ENCODE measurements at places on chromosomes 12 and 14.

DNA sequence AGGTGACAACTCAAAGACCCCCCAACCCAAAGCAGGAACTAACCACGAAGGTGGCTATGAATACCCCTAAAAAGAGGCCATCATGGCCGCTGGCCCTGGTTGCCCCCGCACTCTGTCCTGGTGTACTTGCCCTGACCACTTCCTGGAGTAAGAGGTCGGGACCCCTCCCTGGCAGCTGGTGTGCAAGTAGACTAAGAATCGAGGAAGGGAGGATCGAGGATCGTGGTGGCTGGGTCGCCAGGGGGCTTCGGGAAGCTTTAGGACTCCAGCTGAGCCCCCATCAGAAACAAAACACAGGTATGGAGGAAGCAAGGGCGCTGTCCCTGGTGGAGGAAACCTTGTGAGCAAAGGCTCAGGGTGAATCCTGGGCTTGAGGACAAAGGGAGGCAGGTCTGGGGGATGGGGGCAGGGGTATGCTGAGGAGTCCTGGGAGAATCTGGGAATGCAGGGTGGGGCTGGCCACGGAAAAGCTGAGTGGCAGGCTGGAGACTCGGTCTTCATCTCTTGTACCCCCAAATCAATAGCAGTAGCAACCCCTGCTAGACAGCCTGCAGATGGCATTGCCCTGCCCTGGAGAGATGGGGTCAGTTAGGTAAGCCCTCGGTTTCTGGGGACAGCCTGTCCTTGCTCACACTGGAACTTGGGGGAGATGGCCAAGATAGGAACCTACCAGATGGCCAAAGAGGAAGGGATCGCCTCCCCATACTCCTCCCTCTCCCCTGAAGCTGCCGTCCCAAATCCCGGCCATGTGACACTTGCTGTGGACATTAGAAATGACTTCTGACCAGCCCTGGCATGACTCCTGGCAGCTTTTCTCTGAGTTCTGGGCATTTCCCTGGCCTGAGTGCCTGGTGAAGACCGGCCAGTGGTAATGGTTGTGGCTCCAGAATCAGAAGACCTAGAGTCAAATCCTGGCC is 45.3 kb upstream of the ESRRB start:
- DNase-seq: no peak

DNA sequence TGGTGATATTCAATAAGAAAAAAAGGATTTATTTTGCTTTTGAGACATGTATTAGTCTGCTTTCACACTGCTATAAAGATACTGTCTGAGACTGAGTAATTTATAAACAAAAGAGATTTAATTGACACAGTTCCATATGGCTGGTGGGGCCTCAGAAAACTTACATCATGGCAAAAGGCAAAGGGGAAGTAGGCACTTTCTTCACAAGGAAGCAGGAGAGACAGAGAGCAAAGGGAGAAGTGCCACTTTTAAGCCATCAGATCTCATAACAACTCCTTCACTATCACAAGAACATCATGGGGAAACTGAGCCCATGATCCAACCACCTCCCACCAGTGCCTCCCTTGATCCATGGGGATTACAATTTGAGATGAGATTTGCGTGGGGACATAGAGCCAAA is 43.9 kb downstream of the BHLHE41 start:
- DNase-seq: no peak

- no peak for DNase-seq
Observed at GRCh38 chr12:6368906-6369525, 6.3 kb downstream of the SCNN1A start.

DNA sequence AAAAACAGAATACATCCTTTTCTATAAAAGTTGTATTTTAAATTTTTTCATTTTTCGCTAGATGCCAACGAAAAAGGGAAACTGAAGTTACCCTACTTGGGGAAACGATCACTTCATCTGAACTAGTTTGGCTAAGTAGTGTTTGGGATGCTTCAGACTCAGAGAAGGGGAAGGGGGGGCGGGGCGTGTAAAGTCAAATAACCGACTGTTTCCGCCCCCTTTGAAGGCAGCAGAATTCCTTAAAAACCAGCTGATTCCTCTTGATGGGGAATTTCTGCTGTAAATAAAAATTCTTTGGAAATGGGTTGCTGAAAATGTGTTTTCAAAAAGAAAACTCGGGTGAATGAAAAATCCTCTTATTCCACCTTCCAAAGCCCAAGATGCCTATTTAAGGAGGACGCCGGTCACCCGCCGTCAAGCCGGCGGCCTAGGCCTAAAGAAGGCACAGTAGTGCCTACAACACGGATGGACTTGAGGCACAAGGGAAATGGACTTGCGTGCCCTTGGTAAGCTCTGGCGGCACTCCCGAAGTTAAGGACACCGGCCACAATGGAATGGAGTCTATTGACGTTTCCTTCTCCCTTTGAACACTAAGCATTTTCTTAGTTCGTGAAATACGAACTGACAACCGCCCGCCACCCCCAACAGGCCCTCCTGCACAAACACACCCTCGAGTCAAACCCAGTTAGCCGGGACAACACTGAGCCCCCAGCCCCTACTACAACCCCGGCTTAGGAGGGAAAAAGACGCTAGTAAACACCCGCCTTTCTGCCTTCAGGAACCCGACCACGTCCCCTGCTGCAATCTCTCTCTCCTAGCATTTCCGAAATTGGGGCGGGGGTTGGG is 1.9 kb downstream of the ATXN2 start:
- DNase-seq: peak; percentile 67

GRCh38 chr14:94974422-94974821 is 182.9 kb downstream of the DICER1 start:
- DNase-seq: no peak

GRCh38 chr12:41932470-41932991 is 212.1 kb downstream of the GXYLT1 start:
- no peak for DNase-seq

- DNase-seq: no peak
Observed at GRCh38 chr12:39389399-39390150, 53.3 kb downstream of the KIF21A start.

DNA sequence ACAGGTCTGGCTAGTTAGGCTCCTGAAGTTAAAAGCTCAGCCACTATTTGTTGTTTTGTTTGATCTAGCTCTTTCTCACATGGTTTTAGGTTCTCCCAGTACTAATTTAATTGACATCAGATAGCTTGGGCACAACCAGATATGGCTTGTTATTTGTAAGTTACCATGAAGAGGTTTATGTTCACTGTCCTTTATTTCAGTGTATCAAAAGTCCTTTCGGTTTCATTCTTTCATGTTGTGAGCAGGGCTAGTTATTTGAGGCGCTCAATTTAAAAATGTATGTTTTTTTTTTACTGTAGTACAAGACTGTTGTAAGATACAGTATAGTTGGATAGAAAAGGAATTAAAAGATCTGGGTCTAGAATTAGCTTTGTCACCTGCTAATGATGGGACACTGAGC is 7.0 kb downstream of the GPX2 start:
- DNase-seq: no peak

- no peak for DNase-seq
Observed at GRCh38 chr12:72304751-72305150, 32.6 kb downstream of the TRHDE start.

DNA sequence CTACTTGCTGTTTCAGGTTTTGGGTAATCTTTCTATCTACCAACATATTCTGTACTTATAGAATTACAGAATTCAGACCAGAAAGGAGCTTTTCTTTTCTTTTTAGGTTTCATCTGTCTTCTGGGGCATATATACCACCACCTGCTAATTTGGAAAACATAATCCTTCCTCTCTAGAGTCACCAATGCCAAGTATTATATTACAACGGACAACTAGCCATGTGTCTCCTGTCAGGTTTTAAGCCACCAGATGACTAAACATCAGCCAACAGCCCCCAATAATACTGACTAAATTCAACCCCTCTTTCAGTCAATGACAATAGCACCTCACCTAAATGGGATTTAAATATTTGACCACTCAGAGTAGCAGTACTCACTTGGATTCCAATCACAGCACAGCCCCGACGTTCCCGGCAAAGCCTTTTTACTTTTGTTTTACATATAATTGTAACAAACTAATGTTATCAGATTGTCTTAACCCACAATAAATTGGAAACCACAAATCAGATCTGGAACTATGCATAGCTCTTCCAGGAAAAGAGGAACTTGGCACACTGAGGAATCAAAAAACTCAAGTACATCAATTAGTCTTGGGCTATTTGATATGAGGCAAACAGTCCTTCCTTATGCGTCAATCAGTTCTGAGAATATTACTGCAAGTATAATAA is 13.5 kb downstream of the SLC11A2 start:
- DNase-seq: no peak

DNA sequence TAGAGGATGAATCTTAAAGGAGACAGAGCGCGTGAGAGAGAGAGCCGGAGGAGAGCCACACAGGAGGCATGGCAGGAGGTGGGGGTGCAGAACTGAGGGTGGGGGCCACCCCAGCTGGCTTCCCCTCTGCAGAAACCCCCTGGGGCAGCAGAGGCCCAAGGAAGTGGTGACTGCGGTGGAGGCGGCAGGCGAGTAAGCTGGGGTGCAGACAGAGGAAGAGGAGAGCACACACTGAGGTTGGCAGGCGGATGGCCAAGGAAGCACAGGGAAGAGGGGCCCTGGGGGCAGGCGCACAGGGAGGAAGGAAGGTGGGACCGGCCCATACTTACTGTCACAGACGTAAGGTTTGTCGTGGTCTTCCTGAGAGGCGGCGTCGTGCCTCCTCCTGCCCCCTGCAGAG is 179.8 kb downstream of the DPF3 start:
- DNase-seq: no peak

All from fibroblast of gingiva (primary cell).